ENCODE measurements at places on chromosomes 2 and 18.
A peak's percentile ranks its signal among the peaks of the same experiment; 100 is the strongest.

DNA sequence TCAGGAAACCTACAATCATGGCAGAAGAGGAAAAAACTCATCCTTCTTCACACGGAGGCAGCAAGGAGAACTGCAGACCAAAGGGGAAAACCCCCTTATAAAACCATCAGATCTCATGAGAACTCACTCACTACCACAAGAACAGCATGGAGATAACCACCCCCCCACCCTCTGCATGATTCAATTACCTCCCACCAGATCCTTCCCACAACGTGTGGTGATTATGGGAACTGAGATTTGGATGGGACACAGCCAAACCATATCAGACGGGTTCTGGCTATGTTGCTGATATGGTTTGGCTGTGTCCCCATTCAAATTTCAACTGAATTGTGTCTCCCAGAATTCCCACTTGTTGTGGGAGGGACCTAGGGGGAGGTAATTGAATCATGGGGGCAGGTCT, 28.7 kb upstream of the CCDC150 start:
- DNase-seq, result no peak

DNA sequence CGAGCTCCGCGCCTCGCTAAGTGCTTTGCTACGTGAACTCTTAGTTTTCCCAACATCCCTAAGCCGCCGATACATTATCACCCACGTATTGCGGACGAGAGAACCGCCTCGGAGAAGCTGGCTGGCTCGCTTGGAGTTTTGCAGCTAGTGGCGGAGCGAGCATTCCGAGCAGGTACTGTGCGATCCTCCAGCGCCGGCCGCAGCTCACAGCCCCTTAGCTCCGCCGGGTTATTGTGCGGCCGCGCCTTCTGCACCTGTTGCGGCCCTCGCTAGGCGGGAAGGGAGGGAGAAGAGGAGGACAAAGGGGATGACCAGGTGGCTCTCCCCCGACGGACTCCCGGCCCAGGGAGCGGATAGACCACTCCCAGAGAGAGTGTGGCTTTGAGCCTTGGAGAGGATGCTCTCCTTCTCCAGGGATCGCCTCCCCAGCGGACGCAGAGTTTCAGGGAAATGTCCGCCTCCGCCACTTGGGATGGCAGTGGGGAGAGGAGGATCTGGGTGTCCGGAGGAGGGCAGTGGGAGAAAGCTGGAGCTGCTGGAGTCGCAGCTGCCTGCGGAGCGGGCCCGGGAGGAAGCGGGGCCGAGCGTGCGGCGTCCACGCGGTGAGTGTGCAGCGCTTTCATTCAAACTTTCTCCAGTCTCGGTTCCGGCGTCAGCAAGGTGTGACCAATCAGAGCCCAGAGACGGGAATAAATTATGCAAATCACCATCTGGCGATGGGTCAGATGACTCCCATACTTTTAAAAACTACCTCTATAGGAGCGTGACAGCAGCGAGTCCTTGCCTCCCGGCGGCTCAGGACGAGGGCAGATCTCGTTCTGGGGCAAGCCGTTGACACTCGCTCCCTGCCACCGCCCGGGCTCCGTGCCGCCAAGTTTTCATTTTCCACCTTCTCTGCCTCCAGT, at the start of gene LIPG:
Gene LIPG (plus strand): TSS at position 769 of the 905 bp plus-strand sequence. CDS start 252 bp downstream, outside the sequence.
- DNase-seq, result peak; percentile 48

GRCh38 chr2:167134381-167135072, 246.2 kb downstream of the XIRP2 start:
- DNase-seq, result no peak

GRCh38 chr2:63424329-63425078, 163.8 kb downstream of the WDPCP start:
- no peak for DNase-seq

GRCh38 chr2:183185534-183185933, 61.3 kb downstream of the NUP35 start:
- DNase-seq, result no peak

DNA sequence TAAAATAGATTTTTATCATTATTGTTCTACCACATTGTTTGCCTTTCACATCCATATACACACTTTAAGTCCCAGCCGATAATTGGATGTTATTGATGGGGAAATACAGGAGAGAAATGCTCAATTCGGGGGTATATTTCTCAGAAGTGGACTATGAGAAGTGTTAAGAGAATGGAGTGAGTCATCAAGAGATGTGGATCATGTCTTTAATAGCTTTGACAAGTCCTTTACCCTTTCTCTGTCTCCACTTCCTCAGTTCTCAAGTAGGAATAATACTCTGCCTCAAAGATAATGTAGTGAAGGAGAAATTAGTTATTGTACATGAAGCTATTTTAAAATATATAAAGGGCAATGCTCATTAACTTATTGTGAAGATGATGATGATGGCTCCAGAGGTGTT, 1017.6 kb upstream of the PIK3C3 start:
- DNase-seq, result no peak
